B cell (primary cell): ENCODE measurements at places on chromosomes 11 and 22. TPM values are rescaled to one million over a fixed set of nuclear protein-coding genes. Genes with fewer than 3 reads are reported as not detected.

- DNase-seq, result no peak
Measured at GRCh38 chr11:28922386-28922981, 814.3 kb downstream of the METTL15 start.

- DNase-seq, result no peak
Measured at GRCh38 chr11:75100314-75100713, 3.6 kb upstream of the OR2AT4 start.

Gene CALCA
- not detected in 2 replicates for total RNA-seq

Gene B4GALNT4
- not detected in 2 replicates for total RNA-seq

DNA sequence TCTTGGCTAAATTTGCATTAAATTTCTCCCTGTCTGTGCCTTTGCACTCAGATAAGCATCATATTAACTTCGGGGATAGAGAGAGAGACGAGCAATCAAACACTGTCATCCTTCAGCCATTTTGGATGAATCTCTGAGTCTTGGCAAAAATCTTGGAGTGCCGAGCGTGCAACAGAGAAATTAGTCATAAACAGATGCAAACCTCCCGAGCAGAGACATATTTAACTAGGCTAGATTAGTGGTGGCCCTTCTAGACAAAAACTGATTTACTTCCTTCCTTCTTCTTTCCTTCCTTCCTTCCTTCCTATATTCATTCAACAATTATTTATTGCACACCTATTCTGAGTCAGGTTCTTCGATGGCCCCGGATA, 114.4 kb upstream of the BLID start:
- no peak for DNase-seq

GRCh38 chr11:119093942-119094815, 7.5 kb downstream of the DPAGT1 start:
- no peak for DNase-seq

Gene CHRNA10
- 4.0 and 5.2 TPM in 2 replicates for total RNA-seq

DNA sequence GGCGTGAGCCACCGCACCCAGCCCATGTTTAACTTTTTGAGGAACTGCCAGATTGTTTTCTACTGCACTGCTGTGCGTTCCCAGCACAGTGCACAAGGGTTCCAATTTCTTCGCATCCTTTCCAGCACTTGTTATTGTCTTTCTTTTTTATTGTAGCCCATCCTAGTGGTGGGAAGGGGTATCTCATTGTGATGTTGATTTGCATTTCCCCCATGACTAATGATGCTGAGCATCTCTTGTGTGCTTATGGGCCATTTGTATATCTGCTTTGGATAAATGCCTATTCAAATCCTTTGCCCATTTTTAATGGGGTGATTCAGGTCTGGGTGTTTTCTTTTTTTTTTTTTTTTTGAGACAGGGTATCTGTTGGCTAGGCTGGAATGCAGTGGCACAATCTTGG, 36.6 kb upstream of the SYT7 start:
- DNase-seq, result no peak

Gene SNAP29
- total RNA-seq, result 17.4 and 18.8 TPM in 2 replicates

DNA sequence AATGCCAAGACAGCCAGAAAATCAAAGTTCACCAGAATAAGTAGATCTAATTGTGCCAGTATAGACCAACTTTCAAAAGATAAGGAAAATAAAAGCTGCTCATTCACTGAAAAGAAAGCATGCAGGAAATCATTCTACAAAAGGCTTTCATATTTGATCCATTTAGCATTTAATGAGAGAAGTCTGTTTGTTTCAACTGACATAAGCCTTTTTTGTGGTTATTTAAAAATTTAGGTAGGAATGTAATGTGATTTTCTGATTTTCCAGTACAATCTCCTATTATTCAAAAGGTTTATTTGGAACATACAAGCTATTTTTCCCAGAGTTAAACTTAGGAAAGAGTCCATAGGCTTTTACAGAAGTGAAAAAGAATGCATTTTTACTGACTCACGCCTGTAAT, 92.7 kb downstream of the SBF2 start:
- no peak for DNase-seq

Gene TLCD5
- 0.17 TPM in 1 of 2 replicates, not detected in the other for total RNA-seq

Gene F2
- not detected in 2 replicates for total RNA-seq

GRCh38 chr22:24155627-24156140, 25.6 kb upstream of the SUSD2 start:
- peak; percentile 73 for DNase-seq

Gene TNNT3
- 9.9 and 10.0 TPM in 2 replicates for total RNA-seq

GRCh38 chr11:59899532-59899931, 20.9 kb downstream of the OOSP3 start:
- DNase-seq, result no peak

DNA sequence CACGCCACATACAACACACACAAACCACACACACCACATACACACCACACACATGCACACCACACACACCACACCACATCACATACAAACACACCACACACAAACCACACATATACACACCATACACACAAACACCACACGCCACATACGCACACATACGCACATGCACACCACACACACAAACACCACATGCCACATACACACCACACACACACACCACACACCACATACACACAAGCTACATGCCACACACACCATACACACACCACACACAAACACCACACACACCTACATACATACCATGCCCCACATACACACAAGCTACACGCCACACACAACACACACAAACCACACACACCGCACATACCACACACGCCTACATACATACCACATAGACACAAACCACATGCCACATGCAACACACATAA, 15.7 kb upstream of the TH start:
- DNase-seq, result no peak

Gene C11orf91
- not detected in 2 replicates for total RNA-seq

DNA sequence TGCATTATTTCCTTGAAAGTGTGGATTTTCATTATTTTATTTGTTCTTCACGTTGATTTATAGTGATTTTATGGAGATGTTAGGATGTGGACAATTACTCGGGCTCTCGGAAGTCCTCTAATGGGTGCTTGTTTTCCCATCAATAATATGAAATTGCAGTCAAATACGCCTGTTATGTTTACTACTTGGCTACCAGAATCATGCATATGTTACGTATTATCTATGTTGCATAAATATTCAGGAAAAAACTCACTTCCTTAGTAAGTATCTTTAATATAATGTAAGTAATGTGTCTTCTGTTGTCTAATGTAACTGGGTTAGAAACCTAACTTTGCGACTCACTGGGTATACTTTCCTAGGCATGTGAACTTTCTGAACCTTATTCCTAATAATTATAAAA, 823.4 kb upstream of the CHORDC1 start:
- DNase-seq, result no peak

DNA sequence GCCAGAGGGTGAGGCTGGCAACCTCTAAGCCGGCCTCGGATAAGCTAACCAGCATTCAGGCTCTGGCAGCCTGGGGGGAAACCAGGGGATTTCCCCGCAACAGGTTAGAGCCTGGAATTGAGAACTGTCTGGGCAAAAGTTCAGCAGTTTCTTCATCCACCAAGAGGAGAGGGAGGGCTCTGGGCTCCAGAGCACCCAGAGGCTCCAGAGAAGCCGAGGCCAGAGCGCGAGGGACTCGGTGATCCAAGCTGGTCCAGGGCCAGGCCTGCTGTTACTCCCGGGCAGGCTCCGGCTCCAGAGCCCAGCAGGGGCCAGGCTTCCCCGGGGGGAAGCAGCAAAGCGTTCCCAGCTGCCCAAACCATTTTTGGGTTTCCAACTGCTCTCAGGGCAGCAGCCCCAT, 13.3 kb upstream of the SH3BP1 start:
- DNase-seq, result no peak
